Foreskin keratinocyte (primary cell): ENCODE measurements at places on chromosomes 5 and 9.

- DNase-seq = no peak
Measured at GRCh38 chr9:6356904-6357303, 28.7 kb downstream of the TPD52L3 start.

DNA sequence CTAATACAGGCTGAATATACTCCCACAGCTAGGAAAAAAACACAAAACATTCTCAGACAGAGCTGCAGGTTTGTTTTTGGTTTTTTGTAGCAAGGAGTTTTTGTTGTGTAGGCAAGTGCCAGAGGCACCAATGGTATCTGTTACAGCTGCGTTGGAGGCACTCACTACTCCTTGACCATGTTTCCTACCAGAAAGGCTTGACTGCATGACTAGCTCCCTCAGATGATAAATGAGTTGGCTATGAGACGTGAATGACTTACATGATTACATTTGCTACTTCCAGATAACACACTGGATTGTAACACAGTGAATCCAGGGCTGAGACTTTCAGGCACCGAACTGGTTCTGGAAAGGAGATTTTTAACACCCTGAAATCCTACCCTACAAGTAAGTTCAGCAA is 18.8 kb downstream of the GZMK start:
- DNase-seq = no peak

DNA sequence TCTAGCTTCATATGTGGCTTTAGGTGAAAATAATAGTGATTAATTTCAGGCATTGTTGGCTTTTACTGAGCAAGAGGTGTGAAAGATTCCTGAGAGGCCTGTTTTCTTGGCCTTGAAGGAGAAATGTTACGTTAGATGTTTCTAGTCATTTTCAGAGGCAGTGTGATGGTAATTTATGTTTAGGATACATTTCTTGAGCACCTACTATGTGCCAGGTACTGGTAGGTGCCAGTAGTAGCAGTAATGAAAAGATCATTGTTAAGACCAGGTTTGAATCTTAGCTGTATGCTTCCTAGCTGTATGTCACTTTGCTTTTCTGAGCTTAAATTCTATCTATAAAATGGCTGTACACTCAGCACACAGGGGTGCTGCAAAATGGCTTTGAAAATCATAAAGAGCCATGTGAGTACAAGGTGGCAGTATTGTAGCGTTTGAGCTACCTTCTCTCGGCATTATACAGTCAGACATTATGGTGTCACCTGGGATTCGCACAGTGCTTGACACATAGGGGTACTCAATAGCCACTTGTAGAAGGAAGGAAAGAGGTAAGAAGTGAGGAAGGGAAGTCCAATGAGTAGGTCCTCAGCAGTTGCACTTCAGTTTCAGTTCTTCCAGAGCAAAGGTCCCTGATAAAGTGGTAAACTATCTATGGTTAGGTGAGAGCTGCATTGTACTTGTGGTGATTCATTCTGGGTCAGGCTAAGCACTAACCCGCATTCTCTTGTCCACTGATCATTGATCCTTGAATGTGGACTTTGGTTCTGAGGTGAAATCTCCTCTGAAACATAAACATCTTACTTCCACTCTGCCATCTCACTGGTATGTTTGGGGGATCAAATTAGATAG is 166.5 kb upstream of the NR3C1 start:
- no peak for DNase-seq

GRCh38 chr5:172901012-172901780 is 58.0 kb upstream of the RPL26L1 start:
- DNase-seq = no peak

GRCh38 chr9:96599298-96599697 is 20.3 kb downstream of the CDC14B start:
- DNase-seq = no peak

- no peak for DNase-seq
Measured at GRCh38 chr9:107794259-107794658, 304.7 kb upstream of the KLF4 start.

- DNase-seq = no peak
Measured at GRCh38 chr5:91186101-91186500, 197.0 kb downstream of the ARRDC3 start.

GRCh38 chr9:115923903-115924668 is 229.5 kb upstream of the PAPPA start:
- DNase-seq = no peak
